Tibial artery (tissue), 4 donors: ENCODE measurements at places on chromosomes 1 and 21.

- no peak for DNase-seq
Measured at GRCh38 chr1:100699744-100700143, 19.8 kb upstream of the VCAM1 start.

- DNase-seq, result no peak
Measured at GRCh38 chr1:194570476-194570875, 1384.1 kb upstream of the B3GALT2 start.

GRCh38 chr1:232282498-232282897 lies 347.4 kb downstream of the SIPA1L2 start:
- no peak for DNase-seq

DNA sequence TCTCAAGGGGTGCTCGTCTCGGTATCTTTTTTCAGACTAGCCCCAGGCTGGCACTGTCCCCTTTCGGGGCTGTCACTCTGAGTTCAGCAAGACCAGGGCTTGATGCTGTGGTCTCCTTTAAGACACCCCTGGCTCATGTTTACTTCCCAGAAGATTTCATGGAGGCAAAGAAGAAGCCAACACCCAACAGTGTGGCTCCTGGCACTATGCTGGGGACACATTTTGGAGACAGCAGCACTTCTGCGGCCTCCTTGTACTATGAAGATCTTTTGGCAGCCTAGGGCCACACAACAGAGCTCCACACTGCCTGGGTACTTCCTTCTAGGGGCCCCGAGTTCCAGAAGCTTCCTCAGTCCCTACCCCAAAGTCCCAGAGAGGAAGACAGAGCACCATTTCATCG lies 24.6 kb downstream of the ECE1 start:
- DNase-seq, result no peak

DNA sequence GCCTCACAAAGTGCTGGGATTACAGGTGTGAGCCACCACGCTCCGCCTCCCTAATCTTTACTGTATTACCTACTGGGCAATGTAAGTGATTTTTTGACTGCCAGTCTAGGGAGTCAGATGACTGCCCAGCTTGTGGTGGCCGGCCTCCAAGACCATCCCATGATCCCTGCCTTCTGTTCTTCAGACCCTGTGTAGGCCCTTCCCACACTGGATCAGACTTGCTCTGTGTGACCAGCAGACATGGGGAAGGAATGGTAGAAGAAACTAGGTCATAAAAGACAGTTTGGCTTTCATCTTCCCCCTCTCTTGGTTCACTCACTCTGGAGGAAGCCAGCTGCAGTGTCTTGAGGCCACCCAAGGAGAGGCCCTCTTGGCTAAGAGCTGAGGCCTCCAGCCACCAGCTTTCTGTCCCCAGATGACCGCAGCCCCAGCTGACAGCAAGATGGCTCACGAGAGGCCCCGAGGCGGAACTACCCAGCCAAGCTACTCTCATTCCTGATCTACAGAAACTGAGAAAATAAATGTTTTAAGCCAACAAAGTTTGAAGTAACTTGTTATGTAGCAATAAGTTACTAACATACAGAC lies 14.5 kb upstream of the CBR3 start:
- DNase-seq, result peak; percentile 64

- DNase-seq, result no peak
Measured at GRCh38 chr21:28906841-28907240, 85.8 kb downstream of the LTN1 start.

- DNase-seq, result no peak
Measured at GRCh38 chr1:56050911-56051310, 528.5 kb downstream of the PLPP3 start.

DNA sequence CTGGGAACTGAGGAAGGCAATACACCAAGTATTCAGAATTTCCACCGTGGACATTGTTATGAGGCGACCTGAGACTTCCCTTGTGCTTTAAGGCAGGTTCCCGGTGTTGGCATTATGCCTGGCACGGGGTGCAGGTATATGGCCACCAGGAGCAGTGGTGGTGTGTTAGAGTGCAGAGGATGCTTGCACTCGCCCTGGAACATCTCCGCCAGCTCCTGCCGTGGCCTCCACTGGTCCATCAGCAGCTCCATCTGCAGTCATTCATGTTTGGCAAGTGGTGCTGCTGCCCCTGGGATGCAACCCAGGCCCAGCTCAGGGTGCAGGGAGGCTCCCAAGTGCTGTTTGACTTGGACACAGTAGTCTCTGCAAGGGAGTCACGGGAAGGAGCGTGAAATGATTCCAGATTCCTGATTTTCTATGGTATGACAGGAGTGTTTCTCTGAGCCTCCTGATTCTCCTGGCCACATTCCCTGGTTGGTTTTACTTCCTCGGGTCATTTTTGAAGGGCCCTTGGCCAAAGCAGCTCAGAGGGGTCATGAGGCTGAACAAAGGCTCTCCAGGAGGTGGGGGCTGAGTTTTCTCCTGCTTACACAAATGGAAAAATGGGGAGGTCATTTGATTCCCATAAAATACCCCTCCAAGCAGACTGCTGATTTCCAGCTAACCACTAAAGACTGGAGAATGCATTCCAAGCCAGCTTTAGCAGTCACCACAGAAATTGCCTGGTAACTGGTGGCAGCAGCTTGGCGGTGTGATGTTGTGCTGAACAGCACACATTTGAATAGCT lies 60.4 kb upstream of the PSEN2 start:
- DNase-seq, result no peak

DNA sequence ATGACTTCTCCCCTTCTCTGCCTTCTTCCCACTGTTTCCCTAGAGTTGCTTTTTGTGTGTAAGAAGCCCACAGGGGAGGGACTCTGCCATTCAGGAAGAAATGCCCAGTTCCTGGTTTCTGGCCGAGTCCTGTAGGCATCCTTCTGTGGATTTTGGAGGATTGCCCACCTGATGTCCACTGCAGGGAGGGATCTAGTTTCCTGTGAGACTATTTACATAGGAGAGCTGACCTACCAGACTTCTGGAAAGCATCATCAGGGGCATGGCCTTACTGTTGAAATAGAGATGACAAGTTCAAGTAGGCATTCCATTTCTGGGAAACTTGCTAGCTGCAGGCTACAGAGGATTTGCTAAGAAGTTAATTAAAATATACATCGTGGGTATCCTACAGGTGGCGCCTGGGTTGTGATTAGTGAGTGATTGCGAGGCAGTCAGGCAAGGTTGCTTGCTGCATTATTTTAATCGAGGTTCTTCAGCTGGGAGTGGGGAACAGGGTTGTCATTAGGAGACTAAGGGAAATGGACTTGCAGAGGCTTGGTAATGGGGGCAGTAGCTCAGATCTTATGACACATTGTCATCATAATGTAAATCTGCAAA lies 148.7 kb downstream of the HHAT start:
- DNase-seq, result no peak

DNA sequence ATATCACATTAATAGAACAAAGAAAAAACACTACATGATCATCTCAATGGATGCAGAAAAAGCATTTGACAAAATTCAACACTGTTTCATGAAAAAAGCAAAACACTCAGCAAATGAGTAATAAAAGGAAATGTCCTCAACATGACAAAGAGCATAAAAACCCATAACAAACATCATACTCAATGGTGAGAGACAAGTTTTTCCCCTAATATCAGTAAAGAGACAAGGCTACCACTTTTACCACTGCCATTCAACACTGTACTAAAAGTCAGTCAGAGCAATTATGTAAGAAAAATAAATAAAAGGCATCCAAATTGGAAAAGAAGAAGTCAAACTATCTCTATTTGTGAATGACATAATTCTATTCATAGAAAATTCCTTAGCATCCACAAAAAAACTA lies 64.3 kb downstream of the ZNF644 start:
- DNase-seq, result no peak

DNA sequence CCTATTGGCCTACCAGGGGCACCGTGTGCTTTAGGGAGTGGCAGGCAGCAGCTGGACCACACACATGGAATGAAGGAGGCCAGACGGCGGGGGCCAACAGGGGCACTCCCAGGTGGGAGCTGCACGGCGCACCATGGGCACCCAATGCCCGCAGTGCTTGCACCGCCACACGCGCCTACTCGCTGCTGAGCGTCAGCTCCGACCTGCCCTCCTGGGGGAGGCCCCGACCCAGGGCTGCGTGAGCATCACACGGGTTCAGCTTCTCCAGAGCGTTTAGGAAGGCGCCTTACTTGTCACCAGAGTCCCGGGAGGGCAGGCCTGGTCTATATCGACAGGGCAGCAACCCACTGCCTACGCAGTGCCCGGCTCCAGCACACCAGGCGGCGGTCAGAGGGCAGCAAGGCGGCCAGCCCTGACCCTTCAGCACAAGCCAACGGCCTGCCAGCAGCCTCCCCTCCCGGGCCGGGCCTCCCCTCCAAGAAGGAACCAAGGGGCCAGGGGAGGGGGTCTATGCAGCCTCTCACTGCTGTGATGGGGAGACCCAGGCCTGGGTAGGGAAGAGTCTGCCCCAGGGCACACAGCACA lies 64.9 kb downstream of the ARHGEF16 start:
- no peak for DNase-seq

- no peak for DNase-seq
Measured at GRCh38 chr1:55352080-55352810, 137.1 kb upstream of the USP24 start.

DNA sequence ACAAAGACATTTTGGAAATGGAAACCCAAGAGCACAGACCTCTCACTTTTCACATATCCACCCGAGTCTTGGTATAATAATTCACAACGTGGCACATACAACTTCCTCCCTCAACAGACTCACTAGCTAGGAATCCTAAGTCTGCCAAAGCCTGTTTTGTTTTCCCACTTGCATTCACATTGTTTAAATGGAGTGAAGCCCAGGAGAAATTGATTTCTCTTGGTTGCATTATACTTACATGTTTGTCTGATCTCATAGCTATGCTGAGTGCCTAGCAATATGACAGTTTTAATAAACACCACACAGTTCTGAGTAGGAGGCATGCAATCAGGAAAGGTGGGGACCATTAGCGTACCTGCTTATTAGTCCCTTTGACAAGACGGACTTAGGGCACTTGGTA lies 348.6 kb upstream of the ADGRL4 start:
- DNase-seq, result no peak

DNA sequence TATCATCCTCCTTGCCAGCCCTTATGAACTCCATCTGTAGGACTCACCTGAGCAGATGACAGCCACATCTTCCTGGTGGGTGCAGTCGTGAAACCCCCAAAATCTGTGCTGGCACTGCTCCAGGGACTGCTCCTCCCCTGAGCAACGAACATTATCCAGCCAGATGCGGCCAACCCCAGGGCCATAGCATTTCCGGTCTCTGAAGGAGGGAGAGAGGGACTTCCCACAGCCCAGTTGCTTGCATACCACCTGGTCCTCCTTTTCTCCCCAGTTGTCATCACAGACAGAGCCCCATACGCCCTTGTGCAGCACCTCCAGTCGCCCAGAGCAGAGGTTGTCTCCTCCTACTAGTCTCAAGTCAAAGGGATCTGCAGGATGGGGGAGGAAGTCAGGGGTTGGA lies 8.5 kb downstream of the CD5L start:
- no peak for DNase-seq

- DNase-seq, result no peak
Measured at GRCh38 chr1:210132582-210132981, 100.0 kb upstream of the SERTAD4 start.

- DNase-seq, result no peak
Measured at GRCh38 chr1:240194120-240194519, 102.4 kb downstream of the FMN2 start.

DNA sequence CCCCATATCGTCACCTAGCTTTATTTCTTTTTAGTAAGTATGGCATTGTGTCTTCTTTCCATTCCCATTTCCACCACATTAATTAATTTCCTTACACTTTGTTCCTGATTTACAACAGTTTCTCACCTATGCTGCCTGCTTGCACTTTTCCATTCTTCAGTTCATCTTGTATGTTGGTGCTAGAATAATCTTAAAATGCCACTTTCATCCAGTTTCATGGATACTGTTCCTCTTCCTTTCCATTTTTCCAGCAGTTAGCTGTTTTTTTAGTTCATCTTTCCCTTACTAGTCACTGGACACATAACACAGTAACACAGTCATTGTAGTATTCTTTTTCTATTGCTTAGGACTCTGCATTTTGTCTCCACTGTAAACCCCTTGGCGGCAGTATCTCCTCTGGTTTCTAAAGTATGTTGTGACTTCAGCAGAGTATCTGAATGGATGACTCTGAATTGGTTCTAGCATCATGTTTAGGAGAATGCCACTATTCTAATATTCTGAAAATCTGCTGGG lies 2.1 kb downstream of the CDC7 start:
- DNase-seq, result no peak

- DNase-seq, result peak; percentile 78
Measured at GRCh38 chr21:45055861-45056260, 18.5 kb upstream of the ADARB1 start.

GRCh38 chr1:91511386-91511785 lies 10.7 kb downstream of the CDC7 start:
- DNase-seq, result no peak
